T follicular helper cell (primary cell): ENCODE measurements at places on chromosomes 6 and 20.

DNA sequence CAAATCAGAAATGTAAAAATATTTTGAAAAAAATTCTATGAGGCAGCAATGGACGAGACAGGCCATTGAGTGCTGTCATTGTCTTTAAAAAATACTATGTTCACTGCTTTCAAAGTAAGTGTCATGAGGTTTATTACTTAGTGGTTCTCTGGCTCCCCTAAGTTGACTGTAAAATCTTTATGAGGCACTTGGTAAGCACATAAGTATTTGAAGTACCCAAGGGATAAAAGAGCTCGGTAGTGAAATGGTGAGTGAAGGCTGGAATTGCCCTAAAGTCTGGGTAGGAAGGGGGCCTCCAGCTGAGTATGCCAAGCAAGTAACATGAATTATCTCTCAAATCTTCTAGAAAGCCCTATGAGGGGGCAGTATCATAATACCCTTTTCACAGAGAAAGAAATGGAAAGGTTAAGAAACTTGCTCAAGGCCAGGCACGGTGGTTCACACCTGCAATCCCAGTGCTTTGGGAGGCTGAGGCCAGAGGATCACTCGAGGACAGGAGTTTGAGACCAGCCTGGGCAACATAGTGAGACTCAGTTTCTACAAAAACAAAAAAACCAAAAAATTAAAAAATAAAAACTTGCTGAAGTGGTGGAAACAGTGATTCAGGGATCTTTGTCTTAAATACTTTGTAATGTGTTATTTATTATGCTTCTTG, 5.5 kb upstream of the CTCFL start:
- no peak for DNase-seq

DNA sequence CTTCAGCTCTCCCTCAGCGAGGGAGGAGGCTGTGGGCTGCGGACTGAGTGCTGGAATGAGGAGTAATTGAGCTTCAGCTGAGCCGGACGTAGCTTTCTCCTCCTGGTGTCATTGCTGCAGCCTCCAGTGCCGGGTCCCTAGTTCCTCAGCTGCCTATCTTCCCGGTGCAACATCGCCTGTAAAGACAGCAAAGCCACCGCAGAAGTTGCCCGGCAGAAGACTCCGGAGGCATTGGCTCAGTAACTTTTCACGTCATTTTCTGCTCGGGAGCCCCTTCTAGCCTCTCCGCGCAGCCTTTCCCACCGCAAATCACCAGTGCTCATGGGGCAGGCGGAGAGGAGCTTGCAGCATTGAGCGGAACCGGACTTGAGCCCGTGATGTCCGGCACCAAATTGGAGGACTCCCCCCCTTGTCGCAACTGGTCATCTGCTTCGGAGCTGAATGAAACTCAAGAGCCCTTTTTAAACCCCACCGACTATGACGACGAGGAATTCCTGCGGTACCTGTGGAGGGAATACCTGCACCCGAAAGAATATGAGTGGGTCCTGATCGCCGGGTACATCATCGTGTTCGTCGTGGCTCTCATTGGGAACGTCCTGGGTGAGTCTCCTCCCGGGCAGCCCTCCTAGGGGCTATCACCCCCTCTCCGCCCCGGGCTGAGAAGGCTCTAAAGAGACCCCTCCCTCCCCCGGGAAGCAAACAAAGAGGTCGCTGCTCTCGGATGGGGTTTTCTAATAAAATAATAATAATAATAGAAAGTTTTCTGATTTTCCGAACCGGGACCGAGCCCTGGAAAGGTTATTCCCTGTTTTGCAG, at the start of gene HCRTR2:
HCRTR2 (plus strand) TSS at position 305 of the 816 bp plus-strand sequence; CDS start at position 378, 73 bp downstream.
- DNase-seq, result no peak

DNA sequence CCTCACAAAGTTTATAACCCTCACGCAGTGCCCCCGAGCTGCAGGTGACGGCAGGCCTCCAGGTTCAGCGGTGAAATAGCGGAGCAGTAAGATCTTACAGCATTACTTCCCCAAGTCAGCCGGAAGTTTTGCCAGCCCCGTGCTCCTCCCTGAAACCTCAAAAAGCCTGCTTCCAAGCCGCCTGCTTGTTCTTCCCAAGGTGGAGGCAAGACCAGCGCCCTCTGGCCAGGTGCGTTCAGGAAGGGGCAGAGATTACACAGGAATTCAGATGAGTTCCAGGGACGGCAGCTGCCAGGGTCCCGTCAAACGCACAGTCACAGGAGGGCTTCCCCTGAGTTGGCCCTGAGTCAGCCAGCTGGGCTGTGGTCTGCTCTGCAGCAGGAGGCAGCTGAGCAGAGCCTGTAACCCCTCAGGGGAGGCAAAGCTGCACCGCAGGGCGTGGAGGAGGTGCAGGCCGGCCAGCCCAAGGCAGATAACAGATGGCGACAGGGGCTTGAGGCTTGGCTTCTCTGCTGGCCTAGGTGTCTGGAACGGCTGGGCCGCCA, 124.1 kb upstream of the RPS6KA2 start:
- DNase-seq, result no peak

DNA sequence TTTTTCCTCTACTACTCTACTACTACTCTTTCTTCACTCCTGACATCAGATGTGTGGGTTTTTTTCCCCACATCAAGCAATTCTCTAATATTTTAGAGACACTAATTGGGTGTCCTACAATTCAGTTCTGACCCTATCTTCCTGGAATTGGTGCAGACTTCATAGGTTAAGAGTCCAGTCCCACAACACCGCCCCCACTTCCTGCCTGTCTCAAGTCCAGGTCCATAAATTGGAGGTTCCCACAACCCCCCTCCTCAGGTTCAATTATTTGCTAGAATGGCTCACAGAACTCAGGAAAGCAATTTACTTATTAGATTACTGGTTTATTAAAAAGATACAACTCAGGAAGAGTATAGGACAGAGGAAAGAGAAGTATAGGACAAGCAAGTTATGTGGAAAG, 25.7 kb upstream of the SLC2A12 start:
- no peak for DNase-seq

- DNase-seq, result no peak
Observed at GRCh38 chr6:106275692-106276091, 49.9 kb downstream of the ATG5 start.

- no peak for DNase-seq
Observed at GRCh38 chr6:149164199-149164750, 153.2 kb upstream of the TAB2 start.

DNA sequence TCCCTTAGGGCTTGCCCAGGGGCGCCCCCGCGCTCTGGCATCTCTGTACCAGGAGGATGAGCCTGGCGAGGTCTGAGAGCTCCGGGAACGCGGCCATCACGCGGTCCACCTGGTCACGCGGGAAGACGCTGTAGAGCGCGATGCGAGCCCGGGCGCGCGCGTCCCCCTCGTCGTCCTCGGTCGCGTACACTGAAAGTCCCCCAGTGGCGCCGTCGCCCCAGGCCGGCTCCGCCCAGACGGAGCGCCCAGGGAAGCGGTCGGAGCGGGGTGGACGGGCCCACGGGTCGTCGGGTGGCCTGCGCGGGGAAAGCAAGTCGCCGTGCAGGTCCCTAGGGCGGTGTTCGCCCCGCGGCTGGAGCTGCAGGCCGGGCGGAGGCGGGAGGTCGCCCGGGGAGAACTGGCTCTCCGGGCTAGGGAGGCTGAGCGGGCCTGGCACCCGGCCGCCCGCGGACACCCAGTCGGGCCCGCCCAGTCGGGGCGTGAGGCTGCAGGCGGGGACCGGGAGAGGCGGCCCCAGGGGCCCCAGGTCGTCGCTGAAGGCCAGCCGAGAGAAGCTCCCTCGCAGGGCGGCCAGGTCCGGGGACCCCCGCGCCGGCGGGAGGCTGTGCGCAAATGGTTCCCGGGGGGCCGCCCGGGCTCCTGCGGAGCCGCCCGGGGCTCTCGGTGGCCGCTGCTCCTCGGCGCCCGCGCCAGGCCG, 34.0 kb downstream of the ZC3H12D start:
- DNase-seq, result no peak

GRCh38 chr6:101626269-101626668, 232.8 kb downstream of the GRIK2 start:
- no peak for DNase-seq

- DNase-seq, result no peak
Observed at GRCh38 chr6:13978102-13978640, 53.4 kb downstream of the RNF182 start.

DNA sequence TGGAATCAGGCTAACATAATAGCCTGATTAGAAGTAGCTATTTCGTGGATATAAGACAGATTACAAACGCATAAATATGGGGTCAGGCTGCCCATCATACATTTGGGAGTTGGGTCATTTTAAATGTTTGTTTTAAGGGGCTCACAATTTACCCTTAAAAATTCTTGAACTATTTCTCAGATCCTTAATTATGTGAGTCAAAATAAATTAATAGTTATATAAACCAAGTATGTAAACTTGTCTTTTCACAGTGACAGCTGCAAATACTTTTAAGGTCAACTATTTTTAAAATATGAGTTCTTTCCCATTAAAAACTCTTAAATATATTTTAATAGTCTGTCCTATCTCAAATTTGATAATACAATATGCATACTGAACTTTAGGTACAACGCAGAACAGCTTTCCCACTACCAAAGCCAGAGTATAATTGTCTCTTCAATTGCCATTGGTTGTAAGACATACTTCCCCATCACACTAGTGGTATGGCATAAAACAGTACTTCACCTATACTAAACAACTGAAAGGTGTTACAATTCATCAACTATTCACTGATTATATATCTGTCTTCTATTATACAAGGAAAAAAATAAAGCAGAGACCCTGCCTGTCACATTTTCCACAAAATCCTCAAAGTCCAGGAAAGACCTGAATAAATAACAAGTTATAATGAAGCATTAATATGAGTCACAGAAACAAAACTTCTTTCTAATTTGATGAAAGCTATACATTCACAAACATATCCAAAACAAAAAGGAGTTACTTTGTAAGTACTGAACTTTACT, 80.8 kb upstream of the COL21A1 start:
- no peak for DNase-seq

DNA sequence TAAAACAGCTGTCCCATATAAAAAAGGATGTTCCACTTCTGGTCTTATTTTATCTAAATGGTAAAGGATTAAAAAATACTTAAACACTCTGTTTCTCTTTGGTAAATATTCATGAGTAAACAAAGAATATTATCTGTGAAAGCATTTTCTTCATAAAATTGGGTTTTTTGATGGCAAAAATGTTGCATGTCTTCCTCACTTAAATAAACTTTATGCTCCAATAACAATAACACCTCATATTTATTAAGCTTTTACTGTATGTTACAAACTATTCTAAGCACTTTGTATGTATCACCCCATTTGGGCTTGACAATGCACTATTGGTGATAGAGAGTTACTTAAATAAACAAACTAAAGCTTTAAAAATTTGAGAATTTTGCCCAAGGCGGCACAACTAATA, 91.9 kb downstream of the PHIP start:
- no peak for DNase-seq

DNA sequence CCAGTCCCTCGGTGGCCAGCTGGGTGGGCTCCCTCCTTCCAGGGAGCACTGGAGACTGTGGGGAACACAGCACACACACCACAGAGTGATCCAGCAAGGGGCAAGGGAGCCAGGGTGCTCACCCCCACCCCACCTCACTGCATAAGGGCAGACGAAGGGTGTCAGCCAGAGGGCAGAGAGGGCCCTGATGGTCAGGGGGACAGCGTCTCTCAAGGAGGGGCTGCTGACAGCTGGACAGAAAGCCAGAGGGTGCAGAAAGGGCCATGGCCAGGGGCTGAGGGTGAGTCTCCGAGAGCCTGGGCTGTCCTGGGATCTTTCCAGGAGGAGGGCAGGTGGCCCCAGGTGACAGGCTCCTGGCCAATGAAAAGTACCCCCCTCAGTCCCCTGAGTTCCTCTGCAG, 73.4 kb upstream of the PMEPA1 start:
- no peak for DNase-seq

GRCh38 chr6:131729550-131729949, 18.7 kb upstream of the CTAGE9 start:
- DNase-seq, result no peak

DNA sequence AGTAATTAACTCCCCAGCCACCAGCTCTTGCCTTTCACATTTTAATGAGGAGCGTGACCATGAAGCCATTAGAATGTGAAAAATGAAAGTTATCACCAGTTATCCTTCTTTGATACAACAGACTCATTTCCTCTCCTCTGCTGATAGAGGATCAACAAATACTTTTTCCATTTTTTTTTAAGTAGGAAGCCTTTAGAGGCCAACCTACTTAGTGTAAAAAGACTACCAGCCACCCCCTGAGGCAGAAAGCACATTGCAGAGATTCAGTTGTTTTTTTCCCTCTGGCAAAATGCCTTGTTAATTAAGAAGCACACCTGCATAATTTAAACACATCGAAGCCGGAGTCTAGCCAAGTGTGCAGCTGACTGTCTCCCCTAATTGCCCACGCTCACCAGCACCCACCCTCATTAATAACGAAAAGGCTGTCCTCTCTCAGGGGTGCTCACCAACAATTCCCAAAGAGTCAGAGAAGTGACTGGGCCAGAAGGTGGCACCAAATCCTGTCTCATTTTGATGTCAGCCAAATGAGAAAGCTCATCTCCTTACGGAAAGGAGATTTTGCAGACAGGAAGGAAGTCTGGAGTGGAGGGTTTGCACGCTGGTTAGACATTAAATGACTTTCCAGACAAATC, 60.9 kb upstream of the MC3R start:
- no peak for DNase-seq

DNA sequence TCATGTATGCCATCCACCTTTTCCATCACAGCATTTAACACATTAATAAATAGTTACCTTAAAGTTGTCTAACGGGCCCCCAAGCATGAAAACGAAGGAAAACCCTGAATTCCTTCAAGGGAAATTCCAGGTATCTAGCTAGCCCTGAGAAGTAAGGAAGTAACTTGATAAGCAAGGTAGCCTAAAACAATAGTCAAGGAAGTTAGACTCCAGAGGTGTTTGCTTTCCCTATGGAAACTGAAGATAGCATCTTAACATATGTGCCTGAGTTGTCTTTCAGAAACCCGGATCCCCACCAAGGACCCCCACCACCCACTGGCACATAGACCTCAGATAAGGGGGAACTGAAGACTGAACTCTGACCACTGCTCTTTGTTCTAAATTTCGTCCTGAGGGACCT, 127.4 kb downstream of the TBXT start:
- no peak for DNase-seq

DNA sequence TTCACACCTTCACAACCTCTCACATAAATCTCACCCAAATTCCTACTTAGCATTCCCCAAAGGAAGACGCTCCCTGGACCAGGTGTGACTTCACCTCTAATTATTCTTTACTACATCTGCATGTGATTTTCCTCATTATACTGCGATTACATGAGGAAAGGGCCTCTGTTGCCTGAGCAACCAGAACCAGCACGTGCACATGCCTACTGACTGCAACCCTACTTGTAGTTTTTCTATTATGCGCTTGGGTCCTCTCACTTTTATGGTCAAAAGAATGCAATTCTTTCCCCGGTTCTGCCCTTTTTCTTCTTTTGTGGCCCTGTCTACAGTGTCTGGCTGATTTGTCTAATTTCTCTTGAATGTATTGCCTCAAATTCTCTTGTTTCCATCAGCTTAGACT, 20.4 kb upstream of the ANKEF1 start:
- no peak for DNase-seq
